Small intestine (tissue), 16 donors: ENCODE measurements at places on chromosomes 4 and X.

- no peak for DNase-seq
Measured at GRCh38 chr4:7536876-7537275, 102.1 kb upstream of the PSAPL1 start.

DNA sequence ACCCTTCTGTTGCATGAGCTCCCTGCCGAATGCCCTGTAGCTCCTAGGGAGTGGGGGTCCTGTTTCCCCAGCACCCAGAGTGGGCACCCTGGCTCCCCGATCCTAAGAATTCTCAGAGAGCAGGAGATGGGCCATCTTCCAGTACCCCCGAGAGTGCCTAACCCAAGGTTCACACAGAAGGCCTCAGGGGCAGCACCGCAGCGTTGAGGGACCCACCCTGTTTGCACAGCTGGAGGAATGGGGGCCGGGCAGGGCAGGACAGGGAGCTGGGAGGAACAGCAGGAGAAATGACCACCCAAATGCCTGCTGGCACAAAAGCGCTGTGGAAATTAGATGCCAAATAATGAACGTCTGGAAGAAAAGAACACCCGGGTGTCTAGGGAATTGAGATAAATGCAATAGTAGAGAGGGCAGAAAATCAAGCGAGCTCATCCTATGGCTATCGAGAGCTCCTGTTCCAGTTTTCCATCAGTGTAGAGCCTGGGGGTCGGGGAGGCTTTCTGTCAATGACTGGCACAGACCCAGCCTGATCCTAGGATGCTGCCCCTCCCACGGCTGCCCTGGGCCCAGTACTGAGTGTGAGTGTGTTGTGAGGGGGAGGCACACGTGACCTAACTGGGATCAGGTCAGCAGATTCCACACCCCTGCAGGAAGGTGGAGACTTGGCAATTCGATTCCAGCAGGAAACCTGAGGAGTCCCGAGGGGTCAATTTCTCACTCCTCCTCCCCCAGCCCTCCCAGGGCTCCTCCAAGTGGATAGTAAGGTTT is 25.7 kb downstream of the SEPTIN6 start:
- DNase-seq, result no peak

DNA sequence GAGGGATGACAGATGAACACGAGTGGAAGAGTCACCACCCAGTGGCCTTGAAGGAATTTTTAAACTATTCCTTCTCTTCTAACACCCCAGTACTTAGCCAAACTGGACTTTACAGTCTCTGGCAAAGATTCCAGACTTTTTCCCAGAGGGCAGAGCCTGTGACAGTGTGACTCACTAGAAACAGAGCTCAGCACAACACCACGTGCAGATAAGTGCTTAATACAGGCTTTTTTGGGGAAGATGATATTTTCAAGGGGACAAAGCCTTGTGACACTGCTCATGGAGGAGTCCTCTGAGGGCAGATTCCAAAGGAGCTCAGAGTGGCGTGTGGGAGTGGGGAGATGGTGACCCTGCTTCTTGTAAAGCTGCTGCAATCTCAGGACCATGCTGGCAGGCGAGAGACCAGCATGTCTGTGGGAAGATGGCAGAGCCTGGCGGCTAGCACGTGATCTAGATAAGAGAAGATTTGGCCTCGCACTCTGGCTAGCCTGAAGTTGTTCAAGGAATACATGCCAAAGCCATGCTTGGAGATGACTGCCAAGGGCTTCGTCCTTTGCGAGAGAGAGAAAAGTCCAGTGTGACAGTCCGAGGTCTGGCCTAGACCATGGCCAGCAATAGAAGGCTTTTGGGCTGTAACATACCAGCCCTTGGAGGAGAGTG is 2.4 kb downstream of the RAB33A start:
- no peak for DNase-seq

DNA sequence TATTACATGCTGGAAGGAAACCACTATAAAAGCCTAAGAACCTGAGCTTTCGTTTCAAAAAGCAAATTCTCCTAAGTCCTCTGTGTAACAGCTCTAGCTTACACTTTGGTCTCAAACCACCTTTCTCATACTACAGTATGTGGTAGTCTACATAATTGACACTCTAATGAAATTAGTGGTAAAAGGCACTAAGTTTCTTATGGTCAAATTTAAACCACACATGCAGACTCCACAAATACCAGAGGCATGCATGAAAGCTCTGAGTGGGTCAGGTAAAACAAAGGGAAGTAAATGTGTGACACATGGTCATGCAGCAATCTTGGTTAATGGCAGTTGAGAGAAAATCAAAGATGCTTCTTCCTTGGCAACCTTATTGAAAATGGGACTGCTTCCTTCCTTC is 187.8 kb downstream of the CCNG2 start:
- DNase-seq, result no peak

- peak; percentile 7 for DNase-seq
Measured at GRCh38 chr4:72468904-72469502, 100.0 kb downstream of the ADAMTS3 start.

DNA sequence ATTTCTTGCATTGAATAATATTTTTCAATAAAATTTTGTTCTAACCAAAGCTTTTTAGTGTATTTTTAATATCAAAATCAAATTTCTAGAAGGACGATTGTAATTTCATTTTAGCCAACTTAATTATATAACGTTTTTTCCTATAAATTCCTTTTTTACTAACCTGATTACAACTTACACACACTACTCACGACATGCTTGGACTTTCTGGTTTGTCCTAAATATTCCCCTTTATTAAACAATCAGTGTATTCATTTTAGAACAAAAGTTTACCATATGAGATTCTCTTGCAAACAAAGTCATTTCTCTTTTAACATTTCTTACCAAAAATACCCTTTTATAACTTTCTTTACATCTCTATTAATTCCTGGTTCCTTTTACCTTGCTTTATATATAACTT is 173.7 kb downstream of the PWWP3B start:
- DNase-seq, result no peak

DNA sequence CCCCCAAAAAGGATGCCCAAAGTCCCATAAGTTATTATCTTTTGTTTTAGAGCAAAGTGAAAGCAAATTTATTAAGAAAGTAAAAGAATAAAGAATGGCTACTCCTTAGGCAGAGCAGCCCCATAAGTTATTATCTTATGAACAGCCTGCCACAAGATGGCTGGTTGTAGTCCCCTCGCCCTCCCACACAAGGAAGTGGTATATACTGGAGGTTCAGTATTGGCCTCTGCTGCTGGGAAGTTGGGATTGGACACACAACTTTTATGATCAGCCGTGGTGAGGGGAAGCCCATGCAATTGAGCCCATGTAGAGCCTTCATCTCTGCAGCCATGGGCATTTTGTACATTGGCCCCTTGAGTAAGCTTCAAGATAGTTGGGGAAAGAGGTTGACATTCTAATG is 8.0 kb upstream of the SMIM10 start:
- DNase-seq, result no peak

DNA sequence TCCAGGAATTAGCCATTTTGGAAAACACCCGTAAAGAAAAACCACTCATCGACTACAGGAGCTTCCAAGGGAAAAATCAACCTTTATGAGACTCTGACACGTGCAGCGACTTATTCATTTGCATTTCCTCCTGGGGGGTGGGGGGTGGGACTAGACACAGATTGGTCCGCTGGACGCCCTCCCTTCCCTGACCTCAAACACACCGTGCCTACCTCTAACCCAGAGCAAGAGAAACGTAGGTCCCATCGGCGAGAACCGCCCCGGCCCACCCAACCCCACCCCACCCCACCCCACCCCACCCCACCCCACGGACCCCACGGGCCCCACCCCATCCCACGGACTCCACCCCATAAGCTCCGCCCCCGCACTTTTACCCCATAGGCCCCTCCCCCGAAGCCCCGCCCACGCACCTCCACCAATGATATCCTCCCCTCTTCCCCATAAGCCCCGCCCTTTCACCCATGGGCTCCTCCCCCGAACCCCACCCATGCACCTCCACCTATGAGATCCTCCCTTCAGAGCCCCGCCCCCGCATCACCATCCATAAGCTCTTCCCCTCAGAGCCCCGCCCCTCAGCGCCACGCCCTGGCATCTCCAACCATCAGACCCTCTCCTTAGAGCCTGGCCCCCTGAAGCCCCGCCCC is 1.1 kb downstream of the GTPBP6 start:
- DNase-seq, result no peak

GRCh38 chr4:150250998-150251651 is 172.9 kb downstream of the DCLK2 start:
- DNase-seq, result no peak

GRCh38 chrX:136907621-136908020 is 27.1 kb upstream of the RBMX start:
- DNase-seq, result no peak

- DNase-seq, result no peak
Measured at GRCh38 chr4:66034671-66035070, 364.4 kb upstream of the EPHA5 start.

DNA sequence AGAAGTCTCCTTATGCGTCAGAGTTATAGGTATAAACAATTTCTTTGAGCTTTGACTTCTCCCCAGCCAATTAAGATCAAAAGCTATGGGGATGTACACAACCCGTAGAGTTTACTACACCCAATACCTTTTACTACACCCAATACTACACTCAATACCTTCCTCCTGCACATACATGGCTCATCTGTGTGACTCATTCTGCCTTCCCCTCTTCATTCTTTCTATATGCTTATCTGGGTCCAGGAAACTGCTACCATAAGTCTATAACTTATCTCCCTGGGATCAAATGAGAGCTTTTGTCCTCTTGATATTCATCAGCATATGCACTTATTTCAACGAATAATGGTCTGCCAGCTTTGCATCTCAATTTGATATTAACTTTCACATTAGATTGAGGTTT is 28.2 kb downstream of the ANKRD50 start:
- DNase-seq, result no peak

- DNase-seq, result no peak
Measured at GRCh38 chr4:153034681-153035080, 98.6 kb downstream of the FHDC1 start.

DNA sequence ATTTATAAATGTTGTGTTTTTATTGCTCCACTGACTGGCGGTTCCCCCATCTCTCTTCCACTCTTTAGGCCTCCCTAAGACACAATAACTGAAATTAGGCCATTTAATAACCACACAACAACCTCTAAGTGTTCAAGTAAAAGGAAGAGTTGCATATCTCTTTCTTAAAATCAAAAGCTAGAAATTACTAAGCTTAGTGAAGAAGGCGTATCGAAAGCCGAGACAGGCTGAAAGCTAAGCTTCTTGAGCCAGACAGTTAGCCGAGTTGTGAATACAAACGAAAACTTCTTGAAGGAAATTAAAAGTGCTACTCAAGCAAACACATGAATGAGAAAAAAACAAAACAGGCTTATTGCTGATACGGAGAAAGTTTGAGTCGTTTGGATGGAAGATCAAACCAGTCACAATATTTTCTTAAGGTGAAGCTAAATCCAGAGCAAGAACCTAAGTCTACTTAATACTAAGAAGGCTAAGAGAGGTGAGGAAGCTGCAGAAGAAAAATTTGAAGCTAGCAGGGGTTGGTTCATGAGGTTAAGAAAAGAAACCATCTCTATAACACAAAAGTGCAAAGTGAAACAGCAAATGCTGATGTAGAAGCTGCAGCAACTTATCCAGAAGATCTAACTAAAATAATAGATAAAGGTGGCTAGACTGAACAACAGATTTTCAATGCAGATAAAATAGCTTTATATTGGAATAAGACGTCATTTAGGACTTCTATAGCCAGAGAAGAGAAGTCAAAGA is 194.0 kb upstream of the TTC29 start:
- no peak for DNase-seq

DNA sequence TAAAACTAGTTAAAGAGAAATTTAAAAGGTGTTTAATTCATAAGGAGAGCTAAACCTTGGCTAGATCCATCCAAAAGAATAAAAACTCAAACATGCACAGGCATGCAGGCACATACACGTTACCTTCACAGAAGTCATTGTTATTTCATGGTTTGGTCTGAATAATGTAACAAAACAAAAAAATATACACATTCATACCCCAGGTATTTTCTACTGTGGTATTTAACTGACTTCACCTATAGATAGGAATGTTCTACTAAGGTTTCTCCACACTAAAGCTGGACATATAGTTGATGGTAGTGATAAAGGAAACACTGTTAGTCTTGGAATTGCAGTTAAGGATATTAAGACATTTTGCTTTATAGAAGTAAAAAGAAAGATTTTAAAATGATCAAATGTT is 283.6 kb upstream of the PCDH10 start:
- no peak for DNase-seq

DNA sequence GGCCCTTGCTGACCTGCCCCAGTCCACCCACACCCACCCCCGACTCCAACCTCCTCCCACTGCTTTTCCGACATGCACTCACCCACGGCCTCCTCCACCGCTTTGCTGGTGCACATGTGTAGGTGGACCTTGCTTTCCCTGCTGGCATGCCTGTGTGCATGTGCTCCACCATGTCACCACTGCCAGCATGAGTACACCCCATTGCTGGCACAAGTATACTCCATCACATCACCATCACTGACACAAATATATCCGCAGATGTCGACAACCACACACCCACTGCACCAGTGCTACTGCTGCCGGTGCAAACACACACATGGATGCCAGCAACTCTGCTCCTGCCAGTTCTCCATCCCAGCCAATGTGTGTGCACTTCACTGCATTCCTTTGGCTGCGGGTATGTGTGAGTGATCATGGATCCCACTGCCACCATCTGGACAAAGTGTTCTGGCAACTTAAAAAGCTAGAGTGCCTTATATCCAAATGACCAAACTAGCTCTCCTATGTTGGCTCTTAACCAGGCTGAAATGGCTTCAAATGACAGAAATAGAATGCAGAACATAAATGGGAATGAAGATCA is 1072.3 kb downstream of the RAPGEF2 start:
- DNase-seq, result peak; percentile 9

- DNase-seq, result no peak
Measured at GRCh38 chrX:1938190-1938589, 323.3 kb downstream of the ASMT start.

GRCh38 chrX:19734111-19734510 is 153.3 kb downstream of the SH3KBP1 start:
- no peak for DNase-seq

GRCh38 chrX:40462795-40463194 is 118.0 kb upstream of the ATP6AP2 start:
- DNase-seq, result no peak

DNA sequence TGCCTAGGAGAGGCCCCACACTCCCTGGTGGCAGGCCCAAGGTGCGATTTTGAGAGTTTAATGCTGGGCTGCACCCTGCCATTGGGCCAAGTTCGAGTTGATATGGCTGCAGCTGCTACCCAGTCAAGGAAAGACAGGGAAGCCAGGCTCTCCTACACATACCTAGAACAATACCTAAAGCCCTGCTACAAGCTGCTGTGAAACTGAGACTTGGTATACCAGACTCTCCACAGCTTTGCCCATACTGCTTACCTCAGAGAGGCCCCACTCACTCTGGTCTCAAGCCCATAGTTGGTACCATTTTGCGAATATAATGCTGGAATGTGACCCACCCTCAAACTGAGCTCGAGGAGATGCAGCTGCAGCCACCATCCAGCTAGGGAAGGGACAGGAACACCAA is 147.7 kb upstream of the MAGEB2 start:
- no peak for DNase-seq

GRCh38 chrX:31580227-31580626 is 508.4 kb upstream of the FTHL17 start:
- DNase-seq, result no peak

GRCh38 chr4:75726577-75726976 is 2.2 kb downstream of the USO1 start:
- no peak for DNase-seq

- DNase-seq, result no peak
Measured at GRCh38 chrX:2226182-2226581, 274.6 kb downstream of the DHRSX start.

- no peak for DNase-seq
Measured at GRCh38 chr4:152436384-152436783, 99.5 kb downstream of the FBXW7 start.

GRCh38 chr4:155629956-155630355 is 36.7 kb upstream of the GUCY1A1 start:
- no peak for DNase-seq

GRCh38 chrX:124338733-124339514 is 6.5 kb downstream of the TEX13D start:
- no peak for DNase-seq
